A549 treated with CORT108297 at 1 μM for 4 hours (cell line): ENCODE measurements at places on chromosomes 7 and 10. TPM values are rescaled to one million over a fixed set of nuclear protein-coding genes. Genes with fewer than 3 reads are reported as not detected.

YWHAG gene
- total RNA-seq: 213 to 242 TPM (median 226 TPM) in 5 replicates

ADAMTS14 gene
- total RNA-seq: 0.05 to 0.10 TPM (median 0.09 TPM) in 5 replicates

ZP3 gene
- total RNA-seq: 16.6 to 21.8 TPM (median 19.3 TPM) in 5 replicates

ZDHHC16 gene
- total RNA-seq: 44.2 to 53.8 TPM (median 53.5 TPM) in 5 replicates

VSTM4 gene
- total RNA-seq: 0.30 to 0.60 TPM (median 0.42 TPM) in 5 replicates

OPN1SW gene
- total RNA-seq: not detected in 5 replicates

ZNF862 gene
- 2.2 to 4.1 TPM (median 2.8 TPM) in 5 replicates for total RNA-seq

PRPS1L1 gene
- total RNA-seq: not detected in 5 replicates

YKT6 gene
- total RNA-seq: 117 to 126 TPM (median 120 TPM) in 5 replicates

TRIM73 gene
- total RNA-seq: 1.3 to 2.3 TPM (median 2.2 TPM) in 5 replicates

ZNF503 gene
- 7.1 to 13.0 TPM (median 12.2 TPM) in 5 replicates for total RNA-seq

CCL24 gene
- not detected in 5 replicates for total RNA-seq

PIK3AP1 gene
- total RNA-seq: 0.51 to 0.70 TPM (median 0.60 TPM) in 5 replicates

RPP38 gene
- total RNA-seq: 34.1 to 38.1 TPM (median 35.3 TPM) in 5 replicates

EFCAB10 gene
- total RNA-seq: 2.4 to 3.7 TPM (median 3.0 TPM) in 5 replicates

LRRC18 gene
- not detected in 5 replicates for total RNA-seq

UPK3BL1 gene
- 7.9 to 14.2 TPM (median 13.0 TPM) in 5 replicates for total RNA-seq

SPDYE1 gene
- not detected in 5 replicates for total RNA-seq

NUPR2 gene
- total RNA-seq: not detected in 5 replicates
